Kidney capillary endothelial cell (primary cell): ENCODE measurements at places on chromosomes 16 and 17.

DNA sequence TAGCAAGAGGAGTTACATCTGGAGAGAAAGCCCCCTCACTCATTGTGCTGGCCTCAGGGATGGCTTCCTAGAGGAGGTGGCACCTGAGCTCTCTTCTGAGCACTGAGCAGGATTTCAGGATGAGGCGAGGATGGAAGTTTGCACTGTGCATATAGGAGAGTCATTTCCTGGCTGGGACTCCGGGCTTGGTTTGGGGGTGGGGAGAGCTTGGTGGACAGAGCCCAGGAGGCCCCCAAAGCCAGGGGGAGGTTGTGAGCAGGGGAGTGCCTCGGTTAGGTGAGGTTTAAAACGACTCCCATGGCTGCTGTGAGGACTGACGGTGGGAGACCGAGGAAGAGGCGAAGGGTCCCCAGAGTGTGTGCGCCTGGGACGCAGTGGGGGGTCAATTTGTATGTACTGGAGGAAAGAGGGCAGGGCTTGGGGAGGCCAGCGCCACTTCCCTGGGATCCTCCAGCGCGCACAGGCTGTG lies 1.2 kb downstream of the CAMKK1 start:
- DNase-seq = no peak

- no peak for DNase-seq
Observed at GRCh38 chr17:68610554-68610953, 9.4 kb upstream of the FAM20A start.

DNA sequence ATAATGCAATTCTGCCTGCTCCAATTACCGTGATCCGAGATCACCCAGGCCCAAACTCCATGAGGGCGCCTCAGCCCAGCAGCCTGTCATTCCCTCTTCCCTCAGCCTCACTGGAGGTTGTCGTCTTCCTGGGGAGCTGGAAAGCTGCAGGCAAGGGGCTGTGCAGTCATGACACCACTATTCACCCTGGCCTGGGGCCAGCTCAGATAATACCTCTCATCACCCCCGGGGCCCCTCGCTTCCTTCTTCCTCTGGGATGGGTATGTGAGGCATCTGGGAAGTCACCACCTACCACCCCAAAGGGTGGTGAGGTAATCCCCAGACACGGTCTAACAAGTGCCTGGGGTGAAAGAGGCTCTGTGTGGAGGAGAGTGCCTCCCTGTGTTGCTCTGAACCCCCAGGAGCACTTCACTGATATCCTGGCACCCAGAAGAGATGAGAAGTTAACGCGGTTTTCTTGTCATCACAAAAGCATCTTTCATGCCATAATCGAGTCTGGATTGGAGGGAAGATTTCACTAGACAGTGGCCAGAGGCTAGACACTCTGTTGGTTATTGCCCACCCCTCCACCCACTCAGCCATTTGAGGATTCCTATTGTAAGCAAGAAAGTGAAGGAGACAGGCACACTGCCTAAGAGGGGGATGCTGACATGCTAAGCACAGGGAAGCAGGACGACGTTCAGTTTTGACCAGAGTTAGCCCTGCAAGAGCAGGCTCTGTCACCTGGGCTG lies 18.4 kb downstream of the CFAP20 start:
- no peak for DNase-seq

- no peak for DNase-seq
Observed at GRCh38 chr17:21351366-21352065, 24.6 kb upstream of the KCNJ12 start.

DNA sequence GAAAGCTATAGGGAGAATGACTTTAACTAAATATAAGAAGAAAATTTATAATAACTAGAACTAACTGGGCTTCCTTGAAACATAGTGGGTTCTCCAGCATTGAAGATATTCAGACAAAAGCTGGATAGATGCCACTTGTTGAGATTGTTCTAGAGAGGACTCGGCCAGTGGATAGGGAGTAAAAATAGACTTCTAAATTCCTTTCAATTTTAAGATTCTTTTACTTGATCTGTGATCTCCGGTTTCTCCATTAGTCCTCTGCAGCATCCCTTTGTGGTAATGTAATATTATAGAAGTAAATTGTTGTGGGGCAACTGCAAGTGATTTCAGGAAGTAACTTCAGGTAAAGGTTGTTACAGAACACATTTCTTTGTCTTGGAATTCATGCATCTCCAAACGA lies 10.3 kb upstream of the RARA start:
- no peak for DNase-seq

DNA sequence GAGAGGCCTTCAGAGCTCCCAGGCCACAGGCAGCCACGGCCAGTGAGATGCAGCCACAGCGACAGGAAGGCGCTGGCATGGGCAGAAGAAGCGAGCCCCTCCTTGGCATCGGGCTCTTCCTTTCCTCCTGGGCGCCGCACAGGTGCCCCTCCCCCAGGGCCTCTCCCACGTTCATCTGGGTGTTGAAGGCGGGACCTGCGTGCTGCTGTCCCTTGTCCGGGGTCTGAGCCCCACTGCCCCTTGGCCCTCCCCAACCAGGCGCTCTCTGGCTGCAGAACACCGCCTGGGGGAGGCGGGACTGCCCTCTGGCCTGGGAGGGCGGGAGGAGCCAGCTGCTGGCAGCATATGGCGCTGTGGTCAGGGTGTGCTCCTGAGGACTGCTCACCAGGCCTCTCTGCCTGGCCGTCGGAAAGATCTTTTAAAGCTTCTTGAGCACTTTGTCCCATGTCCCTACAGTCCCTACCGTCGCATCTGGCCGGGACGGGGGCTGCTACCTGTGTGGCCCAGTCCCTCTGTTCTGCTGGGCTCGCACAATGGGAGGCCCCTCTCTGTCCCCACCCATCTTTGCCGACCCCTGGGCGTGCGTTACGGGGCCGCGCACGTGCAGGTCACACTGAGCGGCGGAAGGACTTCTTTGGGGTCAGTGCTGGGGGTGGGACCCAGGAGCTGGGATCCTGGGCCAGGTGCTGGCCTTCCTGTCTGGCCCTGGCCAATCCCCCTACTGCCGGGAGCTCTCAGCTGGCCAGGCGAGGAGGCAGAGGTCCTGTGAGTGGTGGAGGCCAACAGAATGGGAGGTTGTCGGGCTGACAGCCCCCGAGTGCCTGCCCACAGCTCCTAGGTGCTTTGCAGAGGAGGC lies 1.7 kb downstream of the SLC25A10 start:
- no peak for DNase-seq

- no peak for DNase-seq
Observed at GRCh38 chr16:65406116-65406515, 284.3 kb upstream of the CDH11 start.

- no peak for DNase-seq
Observed at GRCh38 chr16:85522842-85523601, 90.1 kb upstream of the GSE1 start.

GRCh38 chr17:79808763-79809529 lies 12.1 kb upstream of the CBX8 start:
- no peak for DNase-seq

GRCh38 chr17:29172589-29172988 lies 7.6 kb downstream of the MYO18A start:
- no peak for DNase-seq

DNA sequence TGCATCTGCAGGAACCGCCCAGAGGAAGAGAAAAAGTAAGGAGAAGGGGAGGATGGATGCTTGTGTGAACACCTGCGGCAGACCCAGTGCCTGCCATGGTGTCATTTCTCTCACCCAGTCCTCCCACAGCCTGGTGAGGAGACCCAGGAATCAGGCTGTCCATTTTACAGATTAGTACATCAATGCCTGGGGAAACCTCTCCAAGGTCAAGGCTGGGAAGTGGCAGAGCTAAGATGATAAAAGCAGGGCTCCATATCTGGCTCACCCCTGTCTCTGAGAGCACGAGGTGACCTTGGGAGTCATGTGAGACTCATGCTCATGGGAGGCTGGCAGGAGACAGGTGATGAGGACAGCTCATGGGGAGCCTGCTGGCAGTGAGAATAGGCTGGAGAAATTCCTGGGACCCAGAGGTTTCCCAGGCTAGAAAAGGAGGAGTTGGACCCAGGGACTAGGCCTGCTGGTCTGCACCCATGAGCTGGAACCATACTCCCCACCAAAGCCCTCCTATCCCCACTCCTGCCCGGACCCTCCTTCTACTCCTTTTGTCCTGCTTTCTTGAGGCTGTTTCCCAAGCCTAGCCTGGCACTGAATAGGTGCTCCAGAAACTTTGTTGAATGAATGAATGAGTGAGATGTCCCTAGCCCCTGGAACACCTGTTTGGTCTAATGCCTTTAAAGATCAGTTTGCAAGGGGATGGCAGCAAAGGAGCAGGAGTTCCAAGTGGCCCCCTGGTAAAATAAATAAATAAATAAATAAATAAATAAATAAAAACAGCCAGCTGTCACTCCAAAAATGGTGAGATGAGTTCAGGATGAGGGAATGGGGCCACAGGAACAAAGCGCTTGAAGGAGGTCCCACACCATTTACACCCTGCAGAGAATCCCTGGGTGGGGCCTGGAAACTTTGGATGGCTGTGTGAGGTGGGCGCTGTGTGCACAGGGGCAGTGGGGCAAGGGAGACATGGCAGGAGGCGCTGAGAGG lies 1.6 kb downstream of the ZNF629 start:
- no peak for DNase-seq

DNA sequence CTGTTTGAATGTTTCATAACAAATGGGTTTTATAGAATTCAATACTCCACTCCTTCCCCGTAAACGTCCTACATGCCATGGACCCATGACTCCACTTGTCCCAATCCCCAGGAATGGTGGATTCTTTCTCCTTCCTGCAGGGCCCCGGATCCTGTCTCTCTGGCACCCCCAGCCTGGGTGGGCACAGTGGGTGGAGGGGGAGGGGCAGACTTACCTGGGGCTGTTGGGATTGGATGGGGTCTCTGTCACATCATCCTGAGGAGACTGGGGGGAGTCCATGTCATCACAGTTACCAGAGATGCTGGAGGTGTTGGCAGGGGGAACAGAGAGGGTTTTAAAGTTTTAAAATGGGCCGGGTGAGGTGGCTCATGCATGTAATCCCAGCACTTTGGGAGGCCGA lies 13.2 kb downstream of the TRPV3 start:
- no peak for DNase-seq

DNA sequence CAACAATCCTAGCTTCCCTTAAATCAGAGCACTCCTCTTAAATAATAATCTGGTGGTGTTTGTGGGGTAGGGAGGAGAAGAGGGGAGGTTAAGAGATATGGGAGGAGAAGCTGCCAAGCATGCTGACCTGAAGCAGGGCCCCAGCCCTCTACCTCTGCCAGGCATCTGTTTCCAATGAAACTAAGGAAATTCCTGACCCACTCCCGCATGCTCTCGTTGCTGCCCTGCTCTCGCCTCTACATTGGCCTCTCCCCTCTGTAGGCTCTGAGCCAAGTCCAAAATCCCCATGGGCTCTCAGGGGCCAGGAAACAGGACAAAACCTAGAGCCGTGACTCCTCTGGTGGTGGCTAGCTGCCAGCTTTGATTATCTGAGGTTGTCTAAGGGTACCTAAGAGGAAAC lies 559.5 kb upstream of the CDH11 start:
- DNase-seq = no peak

DNA sequence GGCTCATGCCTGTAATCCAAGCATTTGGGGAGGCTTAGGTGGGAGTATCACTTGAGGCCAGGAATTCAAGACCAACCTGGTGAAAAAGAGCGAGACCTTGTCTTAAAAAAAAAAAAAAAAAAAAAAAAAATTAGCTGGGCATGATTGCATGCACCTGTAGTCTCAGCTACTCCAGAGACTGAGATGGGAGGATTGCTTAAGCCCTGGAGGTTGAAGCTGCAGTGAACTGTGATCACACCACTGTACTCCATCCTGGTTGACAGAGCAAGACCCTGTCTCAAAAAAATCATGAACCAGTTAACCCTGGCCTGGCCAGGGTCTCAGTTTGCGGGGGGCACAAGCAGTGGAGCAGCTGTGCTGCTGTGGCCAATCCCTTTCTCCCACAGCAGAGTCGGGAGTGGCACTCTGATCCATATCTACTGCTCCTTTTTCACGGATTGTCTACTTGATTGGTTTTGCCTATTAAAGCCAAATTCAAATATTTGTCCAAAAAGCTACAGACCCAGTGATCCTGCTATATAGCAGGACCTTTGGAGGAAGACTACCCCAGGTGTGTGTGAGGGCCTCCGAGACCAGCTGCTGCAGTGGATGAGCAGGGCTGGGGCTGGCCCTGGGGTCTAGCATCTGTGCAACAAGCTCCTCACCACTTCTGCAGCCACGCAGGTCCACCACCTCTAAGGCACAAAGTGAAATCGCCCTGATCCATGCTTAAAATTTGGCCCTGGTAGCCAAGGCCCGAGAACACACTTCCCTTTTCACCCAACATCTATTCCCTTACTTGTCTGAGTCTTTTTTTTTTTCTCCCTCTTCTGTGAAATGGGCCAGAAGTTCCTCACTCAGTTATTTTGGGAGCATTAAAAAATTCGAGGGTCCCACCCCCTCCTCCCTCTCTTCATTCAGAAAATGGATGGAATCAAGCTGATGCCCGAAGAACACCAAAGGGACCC lies 48.2 kb downstream of the LDHD start:
- no peak for DNase-seq

DNA sequence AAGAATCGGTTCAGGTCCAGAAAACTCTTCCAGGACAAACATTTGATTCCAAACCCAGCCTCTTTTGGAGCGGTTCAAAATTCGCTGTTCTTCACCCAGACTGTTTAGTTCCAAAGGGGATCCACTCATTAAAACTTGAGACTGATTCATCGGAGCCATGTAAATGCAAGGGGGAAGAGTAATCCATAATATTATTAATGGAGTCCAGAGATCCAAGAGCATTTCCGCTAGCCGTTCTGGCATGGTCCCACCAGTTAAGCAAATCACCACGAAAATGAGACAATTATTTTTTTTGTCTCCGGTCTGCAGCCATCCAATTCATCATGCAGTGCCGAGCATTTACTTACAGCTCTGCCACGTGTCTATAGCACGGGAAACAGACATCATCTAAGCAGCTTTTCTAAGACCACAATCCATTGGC lies 15.1 kb downstream of the CDH8 start:
- DNase-seq = no peak

DNA sequence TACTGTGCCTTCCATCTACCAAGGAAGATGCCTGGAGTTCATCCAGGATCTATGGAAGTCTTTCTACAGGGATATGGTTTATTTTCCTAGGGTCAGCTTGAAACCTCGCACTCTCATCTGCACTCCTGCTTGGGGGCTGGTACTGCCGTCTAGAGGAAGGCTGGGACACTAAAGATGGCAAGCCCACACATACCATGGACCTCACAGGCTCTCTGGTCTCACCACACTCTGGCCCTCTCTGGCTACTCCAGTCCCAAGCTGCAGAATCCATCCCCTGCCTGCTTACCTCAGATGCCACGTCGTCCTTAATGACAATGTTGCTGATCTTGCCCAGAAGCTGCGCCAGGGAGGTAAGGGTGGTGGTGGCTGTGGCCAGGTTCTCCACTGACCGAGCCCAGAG lies 2.1 kb upstream of the UNC119 start:
- no peak for DNase-seq

GRCh38 chr17:30956764-30957374 lies 14.0 kb upstream of the RNF135 start:
- no peak for DNase-seq

DNA sequence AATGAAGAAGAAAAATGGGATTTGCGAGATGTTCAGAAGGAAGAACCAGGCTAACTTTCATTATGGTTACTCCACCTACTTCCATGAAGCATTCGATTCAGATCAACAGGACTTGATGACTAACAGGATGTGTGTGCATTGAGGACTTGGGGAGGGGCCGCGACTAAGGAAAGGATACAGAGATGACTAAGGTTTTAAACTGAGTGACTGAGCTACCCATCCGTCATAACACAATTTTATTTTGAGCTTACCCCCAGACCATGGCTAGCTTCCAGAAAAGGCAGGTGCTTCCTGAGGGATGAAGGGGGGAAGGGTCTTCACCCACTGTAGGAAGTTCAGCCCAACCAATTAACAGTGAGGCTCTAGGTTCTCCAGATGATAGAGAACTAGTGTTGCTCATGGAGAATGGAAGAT lies 2.5 kb upstream of the CDYL2 start:
- DNase-seq = peak; percentile 100

- DNase-seq = no peak
Observed at GRCh38 chr17:8382052-8382879, 727 bp downstream of the RPL26 start.
